ENCODE measurements at places on chromosomes 4 and X.

GRCh38 chrX:126272795-126273497, 106.9 kb upstream of the DCAF12L2 start:
- DNase-seq = no peak

GRCh38 chr4:30825008-30825770, 105.0 kb downstream of the PCDH7 start:
- no peak for DNase-seq

- no peak for DNase-seq
Observed at GRCh38 chrX:72305286-72306084, at the start of gene CITED1. TSS of gene CITED1 (minus strand) at chrX:72305914. CDS start at chrX:72302869, 3,045 bp downstream.

GRCh38 chrX:48972220-48973164, 848 bp upstream of the KCND1 start:
- no peak for DNase-seq

- no peak for DNase-seq
Observed at GRCh38 chrX:68429216-68429615, 4.1 kb downstream of the OPHN1 start.

DNA sequence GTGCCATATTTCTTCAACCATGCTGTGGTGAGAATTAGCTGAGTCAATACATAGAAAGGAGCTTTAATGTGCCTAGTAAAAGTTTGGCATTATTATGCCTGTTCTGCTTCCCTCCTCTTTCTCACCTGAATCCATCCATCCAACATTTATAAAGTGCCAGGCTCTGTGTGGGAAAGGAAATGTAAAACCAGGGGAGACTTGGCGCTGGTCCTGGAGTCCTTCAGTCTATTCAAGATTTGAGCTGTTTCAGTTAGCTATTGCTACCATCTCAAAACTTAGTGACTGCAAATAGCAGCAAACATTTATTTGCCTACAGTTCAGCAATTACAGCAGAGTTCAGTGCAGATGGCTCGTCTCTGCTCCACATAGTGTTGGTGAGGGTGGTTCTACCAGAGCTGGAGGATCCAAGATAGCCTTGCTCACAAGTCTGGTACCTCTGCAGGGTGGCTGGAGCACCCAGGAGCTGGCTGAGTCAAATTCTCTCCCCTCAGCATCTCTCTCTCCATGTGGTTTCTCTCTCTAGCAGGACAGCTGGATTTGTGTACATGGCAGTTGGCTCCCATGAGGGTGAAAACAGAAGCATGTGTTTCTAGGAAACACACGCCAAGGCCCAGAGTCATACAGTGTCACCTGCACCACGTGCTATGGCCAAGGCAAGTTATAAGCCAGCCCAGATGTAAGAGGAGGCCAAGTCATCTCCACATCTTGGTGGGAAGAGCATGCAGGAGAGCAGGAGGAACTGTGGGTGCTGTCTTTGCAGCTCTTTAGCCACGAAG, 77.3 kb downstream of the FHDC1 start:
- DNase-seq = no peak

- peak; percentile 64 for DNase-seq
Observed at GRCh38 chrX:130100180-130100579, 10.1 kb downstream of the ELF4 start.

DNA sequence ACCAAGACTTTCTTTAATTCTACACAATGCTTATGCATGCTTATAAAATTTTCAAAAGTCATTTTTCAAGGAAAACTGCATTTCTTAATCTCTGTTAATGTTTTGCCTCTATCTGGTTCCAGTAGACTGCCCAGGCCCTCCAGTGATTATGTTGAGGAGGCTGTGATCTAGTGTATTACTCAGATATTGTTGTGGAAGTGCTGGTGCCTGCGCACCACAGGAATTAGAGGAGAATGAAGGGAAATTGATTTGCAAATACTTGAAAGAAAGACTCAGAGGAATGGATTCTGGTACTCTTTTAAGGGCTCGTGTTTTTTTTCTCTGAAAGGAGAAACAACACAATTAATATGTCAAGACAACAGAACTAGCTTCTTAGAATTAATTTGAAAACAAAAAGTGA, 1015.1 kb downstream of the RPA4 start:
- peak; percentile 18 for DNase-seq

DNA sequence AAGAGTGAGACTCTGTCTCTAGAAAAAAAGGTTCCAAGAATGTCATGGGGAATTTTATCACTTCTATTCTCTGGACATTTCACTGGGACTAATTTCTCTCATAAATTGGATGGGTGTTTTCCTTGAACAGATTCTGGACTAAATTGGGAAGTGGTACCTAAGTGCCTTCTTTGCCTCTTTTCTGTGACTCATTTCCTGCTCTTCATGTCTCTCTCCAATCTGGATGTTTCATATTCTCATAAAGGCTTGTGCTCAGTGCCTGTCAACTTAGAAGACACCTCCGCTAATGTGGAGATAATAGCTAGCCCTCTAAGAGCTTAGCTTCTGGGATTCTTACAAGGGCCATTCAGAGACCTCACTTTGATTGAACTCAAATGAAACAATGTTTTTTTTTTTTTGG, 38.0 kb upstream of the IGFBP7 start:
- no peak for DNase-seq

DNA sequence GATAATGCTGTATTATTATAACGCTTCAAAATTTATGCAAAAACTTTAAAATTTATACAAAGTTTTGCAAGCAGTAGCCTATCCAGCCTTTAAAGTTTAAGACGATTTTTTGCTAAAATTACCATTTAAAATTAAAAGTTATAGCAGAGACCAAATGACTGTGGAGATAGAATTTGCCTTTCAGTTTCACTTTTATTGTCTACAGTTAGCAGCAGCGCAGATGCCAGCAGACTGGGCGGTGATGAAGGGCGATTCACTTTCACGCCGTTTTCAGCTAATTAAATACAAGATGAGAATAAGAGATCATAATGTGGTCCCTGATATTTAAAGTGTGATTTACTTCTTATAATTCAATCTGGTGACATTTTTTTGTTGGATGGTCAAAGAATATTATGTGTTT, 1381.5 kb upstream of the ADGRL3 start:
- DNase-seq = no peak

- no peak for DNase-seq
Observed at GRCh38 chrX:43804021-43804420, 78.2 kb downstream of the MAOB start.

DNA sequence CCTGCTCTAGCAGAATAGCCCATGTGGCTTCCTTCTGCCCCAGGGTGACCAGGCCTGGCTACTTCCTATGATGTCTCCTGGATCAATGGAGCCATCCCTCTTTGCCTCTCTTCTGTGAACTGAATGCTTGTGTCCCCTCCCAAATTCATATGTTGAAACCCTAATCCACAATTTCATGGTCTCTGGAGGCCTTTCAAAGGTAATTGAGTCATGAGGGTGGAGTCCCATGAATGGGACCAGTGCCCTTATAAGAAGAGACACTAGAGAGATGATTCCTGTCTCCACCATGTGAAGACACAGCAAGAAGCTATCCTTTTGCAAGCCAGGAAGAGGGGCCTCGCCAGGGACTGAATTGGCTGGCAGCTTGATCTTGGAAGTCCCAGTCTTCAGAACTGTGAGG, 18.4 kb downstream of the CCKAR start:
- DNase-seq = no peak

GRCh38 chr4:19300213-19300612, 951.5 kb upstream of the SLIT2 start:
- DNase-seq = peak; percentile 41

GRCh38 chr4:146073517-146073916, 102.0 kb upstream of the LSM6 start:
- no peak for DNase-seq

GRCh38 chr4:164405774-164406173, 348.2 kb upstream of the SMIM31 start:
- DNase-seq = no peak

- no peak for DNase-seq
Observed at GRCh38 chr4:123510659-123511058, 114.1 kb downstream of the SPRY1 start.

DNA sequence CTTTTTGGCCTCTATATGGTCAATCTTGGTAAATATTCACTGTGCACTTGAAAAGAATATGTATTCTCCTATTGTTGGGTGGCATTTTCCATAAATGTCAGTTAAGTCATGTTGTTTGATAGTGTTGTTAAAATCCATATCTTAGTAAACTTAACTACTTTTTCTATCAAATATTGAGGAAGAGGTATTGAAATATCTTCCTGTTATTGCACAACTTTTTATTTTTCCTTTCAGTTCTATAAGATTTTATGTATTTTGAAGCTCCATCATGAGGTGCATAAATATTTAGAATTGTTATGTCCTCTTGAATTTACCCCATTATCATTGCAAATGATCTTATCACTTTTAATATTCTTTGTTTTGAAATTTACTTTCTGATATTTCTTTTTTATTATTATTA, 3.4 kb downstream of the GK2 start:
- no peak for DNase-seq

- DNase-seq = peak; percentile 76
Observed at GRCh38 chr4:186932631-186933187, 209.1 kb upstream of the FAT1 start.

DNA sequence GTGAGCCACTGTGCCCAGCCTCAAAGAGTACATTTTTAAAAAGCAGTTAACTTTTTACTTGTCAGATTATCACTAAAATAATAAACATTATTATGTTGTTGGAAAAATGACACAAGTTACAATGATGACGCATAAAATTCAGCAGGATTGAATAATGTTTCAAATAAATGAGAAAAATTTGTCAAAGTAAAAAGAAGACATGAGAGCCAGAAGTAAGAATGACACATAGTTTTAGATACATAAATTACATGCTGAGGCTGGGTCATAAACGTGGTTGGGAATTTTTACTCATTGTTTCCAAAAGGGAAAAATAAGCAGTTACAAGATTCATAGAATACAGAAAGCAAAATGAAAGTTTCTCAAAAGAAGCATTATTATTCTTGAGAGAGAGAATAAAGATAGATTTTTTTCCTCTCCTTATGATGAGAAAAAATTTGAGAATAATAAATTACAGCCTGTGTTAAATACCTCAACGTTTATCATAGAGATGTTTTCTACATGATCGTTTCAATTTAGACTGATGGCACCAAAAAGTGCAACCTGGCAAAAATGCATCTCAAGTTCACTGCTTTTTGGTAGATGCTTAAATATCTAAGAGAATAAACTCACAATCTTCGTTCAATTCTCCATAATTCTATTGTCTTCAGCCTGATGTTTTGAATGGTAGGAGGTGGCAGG, 40.4 kb downstream of the GUCY1B1 start:
- no peak for DNase-seq

DNA sequence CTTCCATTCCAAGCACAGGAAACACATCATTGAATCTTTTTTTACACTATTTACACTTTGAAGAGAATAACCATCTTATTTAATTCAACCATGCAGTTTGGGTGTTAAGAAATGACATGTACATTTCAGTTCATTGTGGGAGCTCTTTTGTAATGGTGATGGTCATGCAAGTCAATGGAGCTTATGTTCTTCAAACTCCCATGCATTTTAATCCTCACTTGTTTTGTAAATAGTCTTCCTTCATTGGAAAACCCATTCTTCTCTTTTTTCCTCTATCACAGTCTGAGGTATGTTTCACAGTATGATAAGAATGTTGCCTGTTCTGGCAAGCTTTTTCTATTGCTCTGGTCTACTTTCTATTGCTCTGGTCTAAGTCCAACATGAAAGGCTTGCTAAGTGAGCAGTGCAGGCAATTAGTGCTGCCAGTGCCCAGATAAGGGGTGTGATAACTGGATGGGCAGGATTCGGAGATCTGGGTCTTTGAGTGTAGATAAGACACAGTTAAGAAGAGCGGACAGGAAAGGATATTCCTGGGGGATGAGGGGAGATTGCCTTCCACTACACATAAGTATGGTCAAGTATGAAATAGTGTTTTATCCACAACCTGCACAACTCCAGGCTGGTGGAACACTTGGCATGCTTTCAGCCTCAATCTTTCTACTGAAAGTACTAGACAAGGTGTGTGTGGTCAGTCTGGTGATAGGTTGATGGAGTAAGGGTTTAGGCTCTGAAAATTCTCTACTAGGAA, 17.1 kb downstream of the AFP start:
- no peak for DNase-seq

GRCh38 chr4:153713866-153714646, 30.0 kb downstream of the TLR2 start:
- no peak for DNase-seq

DNA sequence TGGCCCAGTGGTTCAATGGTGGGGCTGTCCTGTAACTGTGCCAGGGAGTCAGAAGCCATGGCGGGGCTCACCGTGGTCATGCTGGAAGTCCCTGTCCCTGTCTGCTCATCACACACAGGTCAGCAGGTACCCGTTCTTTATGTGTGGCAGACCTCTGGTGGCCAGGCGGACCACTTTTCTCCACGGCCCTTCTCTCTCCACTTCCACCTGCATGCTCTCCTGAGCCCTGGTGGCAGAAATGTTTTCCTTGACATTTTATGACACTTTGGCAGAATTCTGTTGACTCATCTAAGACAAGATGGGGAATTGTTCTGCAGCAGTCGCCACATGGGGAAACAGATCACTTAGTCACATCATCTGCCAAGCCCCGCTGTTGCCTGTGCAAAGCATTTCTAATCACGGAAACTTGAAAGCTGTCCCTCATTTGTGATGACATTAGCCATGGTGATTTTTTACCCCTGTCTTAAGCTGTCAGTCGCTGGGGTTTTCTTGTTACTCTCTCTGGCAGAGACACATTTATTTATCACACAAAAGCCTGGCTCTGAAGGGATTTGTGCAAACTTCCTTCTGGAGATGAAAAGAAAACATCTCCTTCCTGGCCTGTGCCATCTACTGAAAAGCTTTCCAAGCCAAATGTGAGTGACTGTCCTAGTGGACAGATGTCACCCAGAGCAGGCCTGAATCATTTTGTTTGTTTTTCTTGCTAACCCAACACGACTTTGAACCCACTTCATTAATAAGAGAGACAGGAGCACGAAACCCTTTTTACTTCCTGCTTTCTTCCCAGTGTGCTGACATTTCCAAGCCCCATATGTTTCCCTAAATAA, 38.8 kb upstream of the STIM2 start:
- DNase-seq = no peak

DNA sequence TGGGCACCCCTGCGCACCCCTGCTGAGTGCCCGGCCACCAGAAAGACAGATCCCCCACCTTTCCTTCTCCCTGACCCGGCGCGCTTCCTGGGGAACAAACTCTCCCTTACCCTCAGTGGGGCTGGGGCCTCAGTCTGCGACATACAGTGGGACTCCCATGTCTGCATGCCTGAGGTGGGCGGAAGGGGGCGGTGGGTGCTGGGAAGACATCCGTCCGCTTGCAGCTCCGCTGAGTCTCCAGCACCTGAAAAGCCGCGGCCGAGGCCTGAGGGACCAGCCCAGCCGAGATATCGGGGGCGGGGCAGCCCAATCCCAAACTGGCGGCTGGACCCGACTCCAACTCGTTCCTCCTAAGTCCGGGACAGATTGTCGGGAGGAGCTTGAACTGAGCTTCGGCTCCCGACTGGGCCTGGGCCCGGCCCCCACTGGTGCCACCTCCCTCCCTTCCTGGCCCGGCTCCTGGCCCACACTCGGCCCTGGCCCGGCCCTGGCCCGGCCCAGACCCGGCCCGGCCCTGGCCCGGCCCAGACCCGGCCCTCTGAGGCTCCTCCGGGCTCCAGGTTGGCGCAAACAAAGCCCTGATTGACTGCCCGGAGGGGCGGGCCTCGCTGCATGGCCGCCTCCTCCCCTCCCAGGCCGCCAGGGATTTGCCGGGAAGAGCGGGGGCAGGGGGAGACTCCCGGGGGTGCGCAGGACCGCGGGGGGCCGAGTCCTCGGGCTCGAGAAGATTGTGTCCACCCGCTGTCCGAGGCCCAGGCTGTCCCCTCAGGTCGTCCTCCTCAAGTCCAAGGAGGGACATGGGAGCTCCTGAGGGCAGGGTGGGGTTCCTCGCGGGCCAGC, 877 bp upstream of the SLC16A2 start:
- DNase-seq = peak; percentile 27

- no peak for DNase-seq
Observed at GRCh38 chr4:17876943-17877342, 66.2 kb downstream of the NCAPG start.

All from AG09309 (cell line).